Motor neuron (in vitro differentiated cells): ENCODE measurements at places on chromosomes 2 and 18. TPM values are rescaled to one million over a fixed set of nuclear protein-coding genes. Genes with fewer than 3 reads are reported as not detected.

The CYBRD1 gene
- 23.2 and 25.4 TPM in 2 replicates for total RNA-seq

The CNDP1 gene
- 0.57 and 0.97 TPM in 2 replicates for total RNA-seq

The UGT1A8 gene
- total RNA-seq = not detected in 2 replicates

The LRRC30 gene
- not detected in 2 replicates for total RNA-seq

The FIGN gene
- 2.3 and 4.1 TPM in 2 replicates for total RNA-seq

The SULT1C2 gene
- 0.45 and 0.52 TPM in 2 replicates for total RNA-seq

The DSG4 gene
- 0.06 TPM in 1 of 2 replicates, not detected in the other for total RNA-seq

The AAMP gene
- total RNA-seq = 75.3 and 82.2 TPM in 2 replicates

The TUBB6 gene
- total RNA-seq = 91.2 and 111 TPM in 2 replicates

The CDK5R2 gene
- total RNA-seq = 4.1 and 4.5 TPM in 2 replicates

The SCYGR4 gene
- total RNA-seq = 0.13 TPM in 1 of 2 replicates, not detected in the other

The MREG gene
- 1.9 and 3.4 TPM in 2 replicates for total RNA-seq

The MBP gene
- total RNA-seq = 2.2 and 3.7 TPM in 2 replicates

The PRSS56 gene
- not detected in 2 replicates for total RNA-seq

The CTAGE1 gene
- total RNA-seq = 0.50 TPM in 1 of 2 replicates, not detected in the other
